ENCODE measurements at places on chromosomes 12 and 14. TPM values are rescaled to one million over a fixed set of nuclear protein-coding genes. Genes with fewer than 3 reads are reported as not detected.

SIRT4 gene
- total RNA-seq = 4.5 TPM

WASHC3 gene
- total RNA-seq = 55.1 TPM

DNA sequence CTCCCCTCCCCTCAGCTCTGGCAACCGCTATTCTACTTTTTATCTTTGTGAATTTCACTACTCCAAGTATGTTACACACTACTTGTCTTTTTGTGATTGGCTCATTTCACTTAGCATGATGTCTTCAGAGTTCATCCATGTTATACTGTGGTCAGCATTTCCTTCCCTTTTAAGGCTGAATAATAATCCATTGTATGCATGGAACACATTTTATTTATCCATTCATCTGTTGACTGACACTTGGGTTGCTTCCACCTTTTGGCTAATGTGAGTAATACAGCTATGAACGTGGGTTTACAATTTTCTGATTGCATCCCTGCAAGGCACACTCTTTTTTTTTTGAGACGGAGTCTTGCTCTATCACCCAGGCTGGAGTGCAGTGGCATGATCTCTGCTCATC lies 53.0 kb upstream of the FUT8 start:
- no peak for DNase-seq

DNA sequence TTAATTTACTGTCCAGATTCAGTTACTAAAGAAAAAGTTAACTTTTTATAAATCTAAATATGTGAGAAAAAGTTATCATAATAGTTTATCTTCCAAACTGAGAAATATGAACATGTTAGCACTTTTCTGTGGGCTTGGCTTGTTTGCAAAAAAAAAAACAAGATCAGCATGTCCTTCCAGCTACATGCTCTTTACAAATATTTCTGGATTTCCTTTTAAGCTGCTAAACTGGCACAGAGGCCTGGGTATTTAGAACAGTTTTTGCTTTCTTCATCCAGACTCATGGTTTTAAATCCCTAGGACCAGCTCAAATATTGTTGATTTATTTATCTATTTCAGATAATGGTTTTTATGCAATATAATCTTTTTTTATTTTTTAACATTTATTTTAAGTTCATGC lies 1444.5 kb upstream of the FLRT2 start:
- no peak for DNase-seq

DNA sequence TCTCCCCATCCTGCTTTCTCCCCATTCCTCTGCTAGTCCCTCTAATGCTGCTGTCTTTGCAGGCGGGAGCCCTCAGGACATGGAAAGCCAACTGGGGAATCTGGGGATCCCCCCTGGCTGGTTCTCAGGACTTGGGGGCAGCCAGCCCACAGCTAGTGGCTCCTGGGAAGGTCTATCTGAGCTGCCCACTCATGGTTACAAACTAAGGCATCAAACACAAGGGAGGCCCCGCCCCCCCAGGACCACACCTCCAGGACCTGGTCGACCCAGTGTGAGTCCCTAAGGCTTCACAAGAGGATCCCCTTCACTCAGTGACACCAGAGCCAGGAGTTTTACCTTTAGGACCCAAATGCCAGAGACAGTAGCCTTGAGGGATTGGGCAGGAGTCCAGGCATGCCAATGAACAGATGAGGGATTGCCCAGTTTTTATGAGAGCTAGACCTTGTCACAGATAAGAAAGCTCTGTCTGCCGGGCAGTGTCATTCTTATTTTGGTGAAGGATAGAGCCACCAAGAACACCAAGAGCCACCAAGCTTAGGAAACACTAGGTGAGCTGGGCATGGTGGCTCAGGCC lies 8.0 kb upstream of the CPNE6 start:
- no peak for DNase-seq

DNA sequence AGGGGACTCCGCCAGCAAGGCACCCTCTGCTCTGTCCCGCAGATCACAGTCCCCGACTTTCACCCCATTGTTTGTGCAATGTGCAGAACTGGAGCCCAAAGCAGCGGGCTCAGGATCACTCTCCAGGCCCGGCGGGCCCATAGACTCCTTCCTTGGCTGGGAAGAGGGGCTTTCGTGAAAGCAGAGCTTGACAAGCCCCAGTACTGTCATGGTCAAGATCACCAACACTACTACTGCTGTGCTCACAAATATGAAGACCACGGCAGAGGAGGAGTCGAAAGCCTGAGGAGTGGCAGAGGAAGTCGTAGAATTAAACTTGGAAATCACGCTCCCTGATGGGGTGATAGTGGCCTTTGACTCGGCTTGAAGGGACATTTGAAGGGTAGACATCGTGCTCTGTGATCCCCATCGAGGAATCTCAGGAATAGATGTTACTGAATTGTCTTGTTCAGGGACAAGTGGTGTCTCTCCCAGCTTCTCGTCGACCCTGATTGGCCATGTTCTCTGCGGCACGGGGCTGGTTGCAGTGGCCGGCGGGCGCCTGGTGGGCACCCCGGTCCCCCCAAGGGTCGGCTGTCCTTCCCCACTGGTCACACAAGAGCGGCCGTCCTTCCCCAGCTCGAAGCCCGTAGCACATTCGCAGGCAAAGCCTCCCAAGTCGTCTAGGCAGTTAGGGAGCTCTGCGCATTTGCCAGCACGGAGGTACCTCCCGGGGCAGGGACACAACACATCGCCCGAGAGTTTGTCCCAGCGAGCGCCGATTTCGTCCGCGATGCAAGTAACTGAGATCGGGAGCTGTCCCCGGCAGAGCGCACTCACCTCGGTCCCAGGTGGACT lies 1.1 kb downstream of the CLEC14A start:
- DNase-seq = no peak

- no peak for DNase-seq
These were observed 35.1 kb downstream of the ST8SIA1 start for GRCh38 chr12:22299294-22299912.

DNA sequence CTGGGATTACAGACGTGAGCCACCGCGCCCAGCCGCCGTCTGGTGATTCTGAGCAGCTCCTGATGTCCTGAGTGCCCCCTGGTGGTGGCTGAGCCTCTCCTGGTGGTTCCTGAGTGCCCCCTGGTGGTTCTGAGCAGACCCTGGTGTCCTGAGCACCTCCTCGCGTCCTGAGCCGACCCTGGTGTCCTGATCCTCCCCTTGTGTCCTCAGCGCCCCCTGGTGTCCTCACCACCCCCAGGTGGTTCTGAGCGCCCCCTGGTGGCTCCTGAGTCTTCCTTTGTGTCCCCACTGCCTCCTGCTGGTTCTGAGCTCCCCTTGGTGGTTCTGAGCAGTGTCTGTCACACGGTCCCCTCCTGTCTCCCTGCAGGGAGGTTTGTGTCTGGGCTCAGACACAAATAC lies 1304.9 kb downstream of the TMEM121 start:
- DNase-seq = no peak

TIGAR gene
- 4.7 TPM for total RNA-seq

GRCh38 chr14:90140956-90141316 lies 79.1 kb downstream of the KCNK13 start:
- DNase-seq = no peak

DNA sequence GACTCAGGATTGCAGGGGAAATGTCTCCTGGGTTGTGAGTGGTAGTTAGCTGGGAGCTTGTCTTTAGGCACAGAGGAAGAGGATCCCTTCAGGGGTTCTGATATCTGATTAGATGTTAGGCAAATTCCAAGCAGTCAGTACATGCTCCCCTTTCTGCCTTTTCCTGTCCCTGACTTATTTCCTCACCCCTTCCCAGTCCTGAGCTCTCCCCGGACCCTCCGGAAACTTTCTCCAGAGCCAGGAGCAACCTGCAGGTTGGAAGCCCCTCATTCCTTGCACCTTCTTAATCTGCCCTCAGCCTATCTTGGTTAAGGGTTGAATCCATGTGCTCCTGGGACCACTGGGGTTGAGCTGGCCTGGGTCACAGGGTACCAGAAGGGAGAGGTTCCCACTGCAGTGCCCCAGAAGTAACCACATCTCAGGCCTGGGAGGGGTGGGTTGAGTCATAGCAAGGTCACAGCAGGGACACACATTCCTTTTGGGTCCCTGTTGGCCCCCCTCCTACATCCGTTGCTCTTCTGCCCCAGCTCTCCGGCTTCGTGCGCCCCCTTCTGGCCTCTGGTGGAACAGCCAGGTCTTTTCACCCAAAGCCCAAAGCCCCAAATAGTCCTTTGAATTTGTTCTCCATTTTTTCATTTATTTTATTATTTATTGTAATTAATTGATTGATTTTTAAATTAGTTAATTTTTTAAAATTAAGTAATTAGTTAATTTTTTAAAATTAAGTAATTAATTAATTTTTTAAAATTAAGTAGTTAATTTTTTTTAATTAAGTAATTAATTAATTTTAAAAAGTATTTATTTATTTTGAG lies 1.8 kb downstream of the IGFBP6 start:
- peak; percentile 61 for DNase-seq

DNA sequence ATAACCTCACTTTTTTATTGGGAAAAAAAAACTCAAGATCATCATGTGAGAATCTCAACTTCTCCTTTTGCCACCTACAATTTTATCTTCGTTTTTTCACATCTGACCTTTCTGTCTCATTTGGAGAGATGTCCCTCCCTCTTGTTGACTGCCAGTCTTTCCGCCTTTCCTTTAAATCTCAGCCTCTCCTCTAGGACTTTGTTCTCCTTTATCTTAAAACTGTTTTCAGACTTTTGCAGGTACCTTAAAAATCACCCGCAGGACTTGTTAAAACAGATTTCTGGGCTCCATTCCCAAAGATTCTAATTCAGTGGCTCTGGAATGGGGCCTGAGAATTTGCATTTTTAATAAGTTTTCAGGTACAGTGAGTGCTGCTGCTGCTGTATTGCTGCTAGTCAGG lies 223.2 kb downstream of the NTF3 start:
- DNase-seq = no peak

- DNase-seq = no peak
These were observed 140.0 kb downstream of the ASCL1 start for GRCh38 chr12:103097496-103097895.

IL25 gene
- total RNA-seq = not detected

CCDC60 gene
- not detected for total RNA-seq
